ENCODE measurements at places on chromosomes 12 and 14.

DNA sequence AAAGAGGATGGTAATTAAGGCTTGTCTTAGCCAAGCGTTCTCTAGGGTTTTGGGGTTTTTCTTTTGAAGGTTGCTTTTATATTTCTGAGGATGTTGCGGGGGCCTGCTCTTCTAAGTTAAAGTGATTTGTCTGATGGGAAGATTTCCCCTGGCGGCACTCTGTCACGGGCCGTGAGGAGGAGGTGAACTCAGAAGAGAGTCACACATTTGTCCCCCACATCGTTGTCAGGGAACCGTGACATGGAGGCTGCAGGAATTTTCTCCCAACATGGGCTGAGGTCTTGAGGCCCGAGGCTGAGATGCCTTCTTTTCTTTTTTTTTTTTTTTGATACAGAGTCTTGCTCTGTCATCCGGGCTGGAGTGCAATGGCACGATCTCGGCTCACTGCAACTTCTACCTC, 71.5 kb downstream of the ADGRD1 start:
- no peak for DNase-seq

- DNase-seq: no peak
Observed at GRCh38 chr12:47065546-47065945, 13.9 kb upstream of the PCED1B start.

- DNase-seq: no peak
Observed at GRCh38 chr12:59827767-59828166, 231.9 kb downstream of the SLC16A7 start.

GRCh38 chr12:122965321-122965751, 927 bp downstream of the ABCB9 start:
- DNase-seq: no peak

GRCh38 chr12:113065126-113066007, 8.8 kb downstream of the DTX1 start:
- no peak for DNase-seq

DNA sequence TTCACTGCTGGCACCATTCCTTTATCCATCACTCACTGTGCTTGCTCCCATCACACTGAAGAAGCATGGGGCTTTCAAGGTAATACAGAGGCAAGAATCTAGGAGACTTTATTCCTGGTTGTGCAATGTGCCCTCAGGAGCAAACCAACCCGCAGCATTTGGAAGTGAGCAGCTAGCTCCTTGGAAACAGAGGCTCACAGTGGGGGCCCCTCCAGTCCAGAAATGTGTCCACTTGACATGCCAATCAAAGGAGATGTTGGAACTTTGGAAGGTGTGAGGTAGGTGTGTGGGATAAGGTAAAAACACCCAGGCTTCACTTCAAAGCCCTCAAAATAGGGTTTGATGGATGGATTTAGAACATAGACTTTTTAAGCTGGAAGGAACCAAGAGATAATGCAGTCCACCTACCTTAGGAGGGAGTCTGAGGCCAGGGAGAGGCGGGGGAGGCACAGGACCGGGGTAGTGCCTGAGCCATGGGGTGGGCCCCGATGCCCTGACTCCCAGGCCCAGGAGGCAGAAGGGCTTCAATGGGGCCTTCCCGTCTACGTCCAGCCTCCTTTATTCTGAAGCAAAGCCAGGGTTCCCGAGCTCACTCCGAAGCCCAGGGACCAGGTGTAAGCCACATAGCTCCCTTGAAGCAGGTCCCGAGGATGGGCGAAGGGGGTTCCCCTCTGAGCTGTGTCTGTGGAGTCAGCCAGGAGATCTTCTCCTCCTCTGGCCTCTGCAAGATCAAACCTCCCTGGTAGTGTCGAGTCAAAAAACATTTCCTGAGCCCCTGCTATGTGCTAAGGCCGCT, 17.6 kb upstream of the BCL11B start:
- DNase-seq: no peak

DNA sequence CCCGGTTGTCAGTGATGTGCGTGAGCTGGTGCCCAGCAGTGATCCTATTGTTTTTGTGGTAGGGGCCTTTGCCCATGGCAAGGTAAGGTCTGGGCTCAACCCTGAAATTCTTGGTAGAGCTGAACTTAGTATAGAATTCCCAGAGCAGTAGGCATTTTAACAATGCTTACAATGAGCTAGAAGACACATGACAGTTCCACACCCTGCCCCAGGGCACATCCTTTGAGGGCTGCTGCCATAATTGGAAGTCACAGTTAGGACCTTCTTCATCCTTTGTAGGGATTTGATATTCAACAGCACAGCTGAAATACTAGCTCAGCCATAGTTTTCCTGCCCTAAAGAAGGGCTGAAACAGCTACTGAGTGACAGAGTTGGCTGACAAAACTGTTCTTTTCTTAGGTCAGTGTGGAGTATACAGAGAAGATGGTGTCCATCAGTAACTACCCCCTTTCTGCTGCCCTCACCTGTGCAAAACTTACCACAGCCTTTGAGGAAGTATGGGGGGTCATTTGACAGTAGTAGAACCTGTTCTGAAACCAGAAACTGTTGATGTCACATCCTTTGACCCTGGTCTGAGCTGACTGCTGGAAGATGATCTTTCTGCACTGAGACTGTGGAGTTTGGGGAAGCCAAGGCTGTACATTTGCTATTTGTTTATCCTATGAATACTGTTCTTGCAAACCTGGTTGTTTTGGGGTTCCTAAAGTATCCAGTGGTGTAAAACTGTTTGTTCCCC, 4.8 kb downstream of the EMG1 start:
- no peak for DNase-seq

- DNase-seq: peak; percentile 85
Observed at GRCh38 chr12:93664573-93665138, 12.5 kb upstream of the CRADD start.

DNA sequence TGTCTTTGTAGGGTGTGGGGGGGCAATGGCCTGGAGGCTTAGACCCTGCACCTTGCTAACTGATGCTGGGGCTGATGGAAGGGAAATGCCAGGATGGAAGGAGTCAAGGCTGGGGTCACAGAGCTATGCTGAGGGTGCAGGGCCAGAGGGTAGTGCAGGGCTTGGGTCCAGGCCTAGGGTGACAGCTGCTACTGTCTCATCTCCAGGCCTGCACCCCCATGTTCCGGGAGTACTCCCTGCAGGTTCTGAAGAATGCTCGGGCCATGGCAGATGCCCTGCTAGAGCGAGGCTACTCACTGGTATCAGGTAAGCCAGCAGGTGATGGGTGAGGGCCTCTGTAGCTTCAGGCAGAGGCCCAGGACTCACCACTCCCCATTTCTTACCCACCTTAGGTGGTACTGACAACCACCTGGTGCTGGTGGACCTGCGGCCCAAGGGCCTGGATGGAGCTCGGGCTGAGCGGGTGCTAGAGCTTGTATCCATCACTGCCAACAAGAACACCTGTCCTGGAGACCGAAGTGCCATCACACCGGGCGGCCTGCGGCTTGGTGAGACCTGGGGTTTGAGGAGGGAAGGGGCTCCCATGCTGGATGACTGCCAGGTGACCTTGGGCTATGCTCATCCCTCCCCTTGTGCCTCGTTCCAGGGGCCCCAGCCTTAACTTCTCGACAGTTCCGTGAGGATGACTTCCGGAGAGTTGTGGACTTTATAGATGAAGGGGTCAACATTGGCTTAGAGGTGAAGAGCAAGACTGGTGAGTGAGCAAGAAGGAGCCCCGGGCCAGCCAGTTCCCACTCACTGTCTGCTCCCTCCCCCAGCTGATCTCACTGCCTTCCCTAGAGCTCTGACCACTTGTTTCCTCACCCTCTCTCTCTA, 4.1 kb downstream of the SHMT2 start:
- peak; percentile 86 for DNase-seq

GRCh38 chr14:32934881-32935633, 3.6 kb upstream of the NPAS3 start:
- no peak for DNase-seq

DNA sequence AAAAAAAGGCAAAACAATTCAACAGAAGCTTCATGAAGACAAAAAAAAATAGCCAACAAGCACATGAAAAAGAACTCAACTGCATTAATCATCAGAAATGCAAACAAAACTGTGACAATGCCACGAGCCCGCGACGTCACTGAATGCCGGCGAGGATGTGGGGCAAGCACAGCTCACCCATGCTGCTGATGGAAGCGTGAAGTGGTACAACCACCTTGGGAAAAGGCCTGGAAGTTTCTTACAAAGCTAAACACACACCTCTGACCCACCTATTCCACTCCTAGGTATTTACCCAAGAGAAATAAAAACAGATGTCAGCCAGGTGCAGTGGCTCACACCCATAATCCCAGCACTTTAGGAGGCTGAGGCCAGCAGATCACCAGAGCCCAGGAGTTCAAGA, 10.5 kb downstream of the BTBD6 start:
- no peak for DNase-seq

DNA sequence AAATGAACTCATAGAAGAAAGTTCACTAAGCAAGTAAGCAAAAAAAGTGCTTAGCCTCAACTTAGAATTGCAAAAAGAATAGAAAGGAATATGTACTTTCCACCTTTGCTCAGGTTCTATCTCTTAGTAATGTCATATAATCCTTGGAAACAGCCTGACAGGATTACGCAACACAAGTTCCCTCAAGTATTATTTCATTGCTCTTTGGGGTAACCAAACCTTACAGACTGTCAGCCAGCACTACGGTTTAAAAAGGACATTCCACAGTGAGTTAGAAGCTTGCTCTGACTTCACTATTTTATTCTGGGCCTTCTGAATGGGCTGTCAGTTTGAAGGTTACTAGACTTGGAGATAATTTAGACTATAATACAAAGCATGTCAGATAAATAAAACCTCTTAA, 264.0 kb downstream of the ATXN7L3B start:
- DNase-seq: peak; percentile 4

GRCh38 chr14:66111891-66112290, 374.3 kb upstream of the CCDC196 start:
- no peak for DNase-seq

DNA sequence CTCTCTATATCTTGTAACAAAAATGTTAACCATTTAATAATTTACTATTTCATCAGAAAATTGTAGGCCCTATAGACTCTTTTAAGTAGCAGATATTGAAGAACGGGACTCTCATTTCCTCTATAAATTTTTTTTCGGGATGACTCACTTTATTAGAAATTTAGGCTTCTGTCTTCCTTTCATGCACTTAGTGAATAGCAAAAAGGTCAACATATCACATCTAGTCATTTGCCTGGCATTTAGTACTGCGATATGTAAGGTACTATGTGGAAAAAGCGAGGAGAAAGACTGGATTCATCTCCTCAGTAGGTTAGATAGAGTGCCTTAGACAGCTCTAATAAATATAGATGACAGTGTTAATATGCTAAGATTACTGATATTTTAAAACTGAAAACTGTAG, 166.3 kb upstream of the PTPRQ start:
- DNase-seq: no peak

DNA sequence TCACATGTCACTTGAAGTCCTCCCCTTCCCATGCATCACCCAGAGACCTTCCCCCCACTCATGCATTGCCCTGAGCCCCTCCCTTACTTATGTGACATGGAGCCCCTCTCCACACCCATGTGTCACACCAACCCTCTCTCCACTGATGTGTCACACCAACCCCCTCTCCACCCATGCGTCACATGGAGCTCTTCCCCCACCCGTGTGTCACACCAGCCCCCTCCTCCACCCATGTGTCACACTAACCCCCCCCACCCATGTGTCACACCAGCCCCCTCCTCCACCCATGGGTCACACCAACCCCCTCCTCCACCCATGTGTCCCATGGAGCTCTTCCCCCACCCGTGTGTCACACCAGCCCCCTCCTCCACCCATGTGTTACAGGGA, 30.4 kb downstream of the RTL1 start:
- DNase-seq: no peak

GRCh38 chr14:26993556-26993955, 395.7 kb upstream of the NOVA1 start:
- peak; percentile 87 for DNase-seq

DNA sequence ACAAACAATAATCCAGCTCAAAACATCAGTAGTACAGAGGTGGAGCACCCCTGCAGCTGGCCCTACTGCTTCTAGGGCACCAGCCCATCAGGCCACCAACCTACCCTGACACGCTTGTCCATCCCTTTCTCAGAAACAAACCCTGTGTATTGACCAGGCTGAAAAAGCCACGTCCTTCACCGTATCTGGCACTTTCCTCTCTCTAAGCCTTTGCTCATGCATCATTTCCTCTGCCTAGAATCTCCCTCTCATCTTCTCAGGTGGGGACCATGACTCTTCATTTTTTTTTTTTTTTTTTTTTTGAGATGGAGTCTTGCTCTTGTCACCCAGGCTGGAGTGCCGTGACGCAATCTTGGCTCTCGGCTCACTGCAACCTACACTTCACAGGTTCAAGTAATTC, 25.3 kb upstream of the FLVCR2 start:
- DNase-seq: no peak

Data from fibroblast of mammary gland (primary cell).